ENCODE measurements at places on chromosomes 5 and 9. TPM values are rescaled to one million over a fixed set of nuclear protein-coding genes. Genes with fewer than 3 reads are reported as not detected.

GRCh38 chr5:36145311-36145710 is 6.4 kb downstream of the LMBRD2 start:
- H3K36me3 ChIP-seq: peaks cover 13% of the 10 kb centered on the region
- DNase-seq: no peak
- H3K27ac ChIP-seq: no peak overlapping the region
- H3K4me3 ChIP-seq: no peak overlapping the region
- H3K27me3 ChIP-seq: no peaks in the 10 kb centered on the region

DNA sequence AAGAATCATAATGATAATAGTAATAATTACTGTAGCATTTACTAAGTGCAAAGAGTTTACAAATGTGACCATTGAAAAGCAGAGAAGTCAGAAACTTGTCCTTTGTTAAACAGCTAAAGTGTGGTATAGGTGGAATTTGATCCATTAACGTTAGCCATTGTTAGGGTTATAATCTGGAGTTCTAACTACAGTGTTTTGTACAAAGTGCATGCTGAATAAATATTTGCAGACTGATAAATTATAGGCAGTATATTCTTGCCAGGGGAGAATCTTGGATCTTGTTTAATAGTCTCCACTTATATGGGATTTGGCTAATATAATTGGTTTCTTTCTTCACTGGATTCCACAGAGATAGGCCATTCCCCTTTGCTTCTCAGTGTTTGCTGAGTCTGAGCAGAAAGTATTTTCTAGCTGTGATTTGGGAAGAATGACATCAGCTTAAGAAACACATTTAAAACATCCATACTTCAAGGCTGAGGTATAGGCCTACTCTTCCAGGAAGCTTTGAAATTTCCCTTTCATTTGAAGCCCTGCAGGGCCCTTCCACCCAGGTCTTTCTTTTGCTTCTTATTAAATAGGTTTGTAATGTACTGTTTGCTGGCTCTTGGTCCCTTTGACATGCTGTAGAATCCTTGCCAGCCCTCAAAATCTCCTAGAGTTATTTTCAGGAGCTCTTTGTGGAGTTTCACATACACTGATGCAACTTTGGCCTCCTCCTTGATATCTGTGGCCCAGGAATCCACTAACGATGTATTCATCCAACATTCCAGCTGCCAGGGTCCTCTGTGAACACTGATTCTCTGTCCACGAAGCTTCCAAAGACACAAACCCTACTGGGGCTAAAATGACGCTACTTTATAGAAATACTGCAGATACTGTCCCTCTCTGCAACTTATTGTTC is 51.4 kb downstream of the ATP10B start:
- no peak overlapping the region for H3K4me3 ChIP-seq
- no peaks in the 10 kb centered on the region for H3K36me3 ChIP-seq
- H3K27me3 ChIP-seq: no peaks in the 10 kb centered on the region
- no peaks in the 10 kb centered on the region for H3K4me1 ChIP-seq

DNA sequence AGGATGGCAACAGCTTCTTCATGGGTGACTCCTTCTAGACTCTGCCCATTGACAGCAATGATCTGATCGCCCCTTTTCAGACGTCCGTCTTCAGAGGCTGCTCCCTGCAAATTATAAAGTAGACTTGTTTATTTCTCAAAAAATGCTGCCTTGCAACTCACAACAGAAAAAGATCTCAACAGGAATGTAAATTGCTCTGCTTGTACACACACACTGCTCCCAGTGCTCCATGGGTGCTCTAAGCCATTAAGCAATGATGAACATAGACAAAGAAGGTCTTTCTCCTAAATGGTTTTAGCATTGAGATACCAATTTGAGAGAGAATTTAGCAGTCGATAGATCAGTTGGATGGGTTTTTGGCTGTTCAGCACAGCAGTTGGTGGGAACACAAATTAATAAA is 172.5 kb downstream of the MPDZ start:
- no peaks in the 10 kb centered on the region for H3K27me3 ChIP-seq
- H3K27ac ChIP-seq: no peak overlapping the region
- no peaks in the 10 kb centered on the region for H3K36me3 ChIP-seq
- DNase-seq: no peak
- no peak overlapping the region for H3K4me3 ChIP-seq

GRCh38 chr9:83655433-83655832 is 32.5 kb downstream of the IDNK start:
- H3K4me1 ChIP-seq: peaks cover 17% of the 10 kb centered on the region
- no peak for DNase-seq
- no peak overlapping the region for H3K4me3 ChIP-seq
- H3K27ac ChIP-seq: no peak overlapping the region

DNA sequence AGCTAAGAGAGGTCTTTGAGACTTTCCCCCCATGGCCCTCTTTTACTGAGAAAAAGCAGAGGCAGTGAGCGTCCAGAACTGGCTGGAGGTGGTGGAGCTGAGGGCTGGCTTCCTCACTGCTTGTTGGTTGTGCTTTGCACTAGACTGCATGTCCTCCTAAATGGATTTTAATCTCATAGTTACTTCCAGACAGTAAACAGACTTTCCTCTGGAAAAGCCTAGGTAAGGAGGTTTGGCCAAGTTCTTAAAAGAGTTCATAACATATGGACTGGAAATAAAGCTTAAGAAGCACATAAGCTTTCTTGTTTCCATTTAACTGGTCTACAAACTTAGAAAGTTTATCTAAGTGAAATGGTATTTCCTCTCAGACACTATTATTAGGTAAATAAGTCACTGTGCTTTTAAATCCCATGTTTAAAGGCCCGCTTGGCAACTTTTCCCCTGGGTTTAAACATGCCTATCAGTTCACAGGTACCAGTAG is 2.0 kb downstream of the ASPN start:
- H3K36me3 ChIP-seq: no peaks in the 10 kb centered on the region
- H3K4me3 ChIP-seq: no peak overlapping the region
- no peaks in the 10 kb centered on the region for H3K27me3 ChIP-seq
- peaks cover 5% of the 10 kb centered on the region for H3K4me1 ChIP-seq
- H3K27ac ChIP-seq: no peak overlapping the region
- DNase-seq: no peak

DNA sequence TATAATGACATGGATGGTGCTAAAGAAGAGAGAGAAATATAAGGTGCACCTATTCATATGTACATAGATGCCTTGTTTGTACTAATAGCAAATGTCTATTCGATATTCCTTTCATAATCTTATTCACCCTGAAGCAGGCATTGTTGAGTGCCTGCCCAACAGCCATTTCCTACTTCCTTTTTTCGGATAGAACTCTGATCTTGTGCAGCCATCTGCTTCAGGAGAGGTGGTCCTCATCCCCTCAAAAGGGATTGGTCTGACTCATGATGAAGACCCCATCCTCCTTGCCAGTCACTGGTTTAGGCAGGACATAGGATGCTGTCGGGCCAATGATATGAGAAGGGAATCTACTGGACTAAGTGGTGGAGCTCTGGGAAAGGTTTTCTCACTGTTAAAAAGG is 8.4 kb upstream of the RANBP3L start:
- peaks cover 9% of the 10 kb centered on the region for H3K27me3 ChIP-seq
- no peak overlapping the region for H3K4me3 ChIP-seq
- no peak overlapping the region for H3K27ac ChIP-seq
- no peak for DNase-seq
- no peaks in the 10 kb centered on the region for H3K4me1 ChIP-seq

DNA sequence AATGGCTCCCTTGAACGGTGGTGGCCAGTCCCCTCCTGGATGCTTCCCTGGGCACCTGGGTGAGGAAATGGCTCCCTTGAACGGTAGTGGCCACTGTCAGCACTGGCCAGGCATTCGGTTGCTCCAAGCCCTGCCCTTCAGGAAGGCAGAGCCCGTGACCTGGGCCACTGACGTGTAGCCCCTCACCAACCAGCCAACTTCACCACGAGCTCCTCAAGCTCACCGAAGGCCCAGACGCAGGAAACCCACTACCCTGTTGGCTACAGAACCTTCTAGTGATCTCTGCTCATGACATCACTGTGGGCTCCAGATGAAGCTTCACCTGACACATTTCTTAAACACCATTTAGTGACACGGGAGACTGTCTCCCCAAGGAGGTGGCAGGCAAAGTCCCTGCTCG is 9.2 kb downstream of the SLC6A3 start:
- H3K4me3 ChIP-seq: no peak overlapping the region
- DNase-seq: no peak
- H3K36me3 ChIP-seq: no peaks in the 10 kb centered on the region
- peaks cover 15% of the 10 kb centered on the region for H3K27me3 ChIP-seq
- H3K27ac ChIP-seq: no peak overlapping the region
- no peaks in the 10 kb centered on the region for H3K4me1 ChIP-seq

GRCh38 chr5:55421074-55421529 is 113.3 kb downstream of the MTREX start:
- no peaks in the 10 kb centered on the region for H3K27me3 ChIP-seq
- H3K36me3 ChIP-seq: peaks cover 68% of the 10 kb centered on the region
- DNase-seq: peak; percentile 45
- no peak overlapping the region for H3K27ac ChIP-seq

- H3K27ac ChIP-seq: no peak overlapping the region
- H3K4me1 ChIP-seq: no peaks in the 10 kb centered on the region
- H3K27me3 ChIP-seq: no peaks in the 10 kb centered on the region
- no peaks in the 10 kb centered on the region for H3K36me3 ChIP-seq
These were observed 16.6 kb upstream of the ELAVL2 start for GRCh38 chr9:23842565-23843129.

- peaks cover 9% of the 10 kb centered on the region for H3K27me3 ChIP-seq
- no peak for DNase-seq
- H3K27ac ChIP-seq: peak overlapping the region; percentile 5
- H3K4me3 ChIP-seq: no peak overlapping the region
- H3K36me3 ChIP-seq: no peaks in the 10 kb centered on the region
These were observed 13.5 kb downstream of the GFPT2 start for GRCh38 chr5:180339583-180340183.

- H3K4me3 ChIP-seq: no peak overlapping the region
- H3K27ac ChIP-seq: no peak overlapping the region
- H3K4me1 ChIP-seq: no peaks in the 10 kb centered on the region
- DNase-seq: no peak
- no peaks in the 10 kb centered on the region for H3K36me3 ChIP-seq
These were observed 468.7 kb downstream of the SPATA31D1 start for GRCh38 chr9:82457298-82457697.

GRCh38 chr9:132283863-132284262 is 70.9 kb downstream of the SETX start:
- H3K27me3 ChIP-seq: no peaks in the 10 kb centered on the region
- no peak for DNase-seq
- H3K27ac ChIP-seq: peak overlapping the region; percentile 61
- peaks cover 13% of the 10 kb centered on the region for H3K4me1 ChIP-seq

- H3K4me1 ChIP-seq: peaks cover under 1% of the 10 kb centered on the region
- no peak overlapping the region for H3K27ac ChIP-seq
- no peaks in the 10 kb centered on the region for H3K27me3 ChIP-seq
These were observed 25.9 kb upstream of the SUB1 start for GRCh38 chr5:32559411-32559810.

- H3K4me1 ChIP-seq: no peaks in the 10 kb centered on the region
- H3K4me3 ChIP-seq: no peak overlapping the region
- no peak for DNase-seq
- no peak overlapping the region for H3K27ac ChIP-seq
- H3K36me3 ChIP-seq: no peaks in the 10 kb centered on the region
These were observed 10.3 kb upstream of the FST start for GRCh38 chr5:53469946-53470687.

GRCh38 chr9:20209391-20210340 is 412.6 kb downstream of the MLLT3 start:
- DNase-seq: peak; percentile 77
- H3K27ac ChIP-seq: peak overlapping the region; percentile 84
- H3K4me1 ChIP-seq: peaks cover 25% of the 10 kb centered on the region

DNA sequence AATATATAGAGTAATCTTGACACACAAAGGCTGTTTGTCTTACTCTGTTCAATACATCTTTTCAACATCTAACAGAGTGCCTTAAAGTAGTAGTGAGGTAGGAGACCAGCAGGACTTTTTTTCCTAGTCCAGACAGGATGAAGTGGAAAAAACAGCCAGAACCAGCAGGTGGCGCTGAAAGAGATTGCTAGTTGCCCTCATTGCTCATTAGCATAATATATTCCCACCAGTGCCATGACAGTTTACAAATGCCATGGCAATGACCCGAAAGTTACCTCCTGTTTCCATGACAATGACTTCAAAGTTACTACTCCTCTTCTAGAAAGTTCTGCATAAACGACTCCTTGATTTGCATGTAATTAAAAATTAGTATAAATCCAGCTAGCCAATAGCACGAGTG is 387.4 kb downstream of the ACTL7B start:
- peak; percentile 64 for DNase-seq
- H3K27me3 ChIP-seq: no peaks in the 10 kb centered on the region
- H3K36me3 ChIP-seq: no peaks in the 10 kb centered on the region
- H3K27ac ChIP-seq: no peak overlapping the region
- no peaks in the 10 kb centered on the region for H3K4me1 ChIP-seq

- no peak overlapping the region for H3K27ac ChIP-seq
- no peak overlapping the region for H3K4me3 ChIP-seq
- DNase-seq: no peak
- no peaks in the 10 kb centered on the region for H3K27me3 ChIP-seq
- peaks cover 64% of the 10 kb centered on the region for H3K36me3 ChIP-seq
These were observed 13.8 kb upstream of the IL7R start for GRCh38 chr5:35842856-35843255.

GRCh38 chr5:150989695-150990094 is 30.7 kb upstream of the GPX3 start:
- no peaks in the 10 kb centered on the region for H3K4me1 ChIP-seq
- H3K27ac ChIP-seq: no peak overlapping the region
- H3K27me3 ChIP-seq: no peaks in the 10 kb centered on the region
- no peak overlapping the region for H3K4me3 ChIP-seq

DNA sequence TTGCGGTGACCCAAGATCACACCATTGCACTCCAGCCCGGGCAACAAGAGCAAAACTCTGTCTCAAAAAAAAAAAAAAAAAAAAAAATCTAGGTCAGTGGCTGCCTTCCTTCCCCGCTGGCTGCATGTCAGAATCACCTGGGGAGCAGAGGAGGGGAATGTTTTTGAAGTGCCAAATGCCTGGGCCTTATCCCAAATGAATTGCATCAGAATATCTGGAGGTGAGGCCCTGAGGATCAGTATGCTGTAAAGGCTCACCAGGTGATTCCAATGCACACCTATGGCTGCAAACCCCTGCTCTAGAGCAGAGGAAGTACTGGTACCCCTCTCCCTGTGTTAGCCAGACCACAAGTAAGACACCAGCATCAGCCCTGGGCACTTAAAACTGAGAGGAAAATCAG is 44.7 kb upstream of the GABRP start:
- H3K27me3 ChIP-seq: peaks cover 24% of the 10 kb centered on the region
- no peak for DNase-seq
- no peaks in the 10 kb centered on the region for H3K36me3 ChIP-seq
- H3K27ac ChIP-seq: no peak overlapping the region
- no peaks in the 10 kb centered on the region for H3K4me1 ChIP-seq

HCN1 gene
- not detected for total RNA-seq

SHROOM1 gene
- total RNA-seq: 0.63 TPM

PPP3R2 gene
- total RNA-seq: not detected

FAT2 gene
- total RNA-seq: not detected

ENDOG gene
- 9.3 TPM for total RNA-seq

PTGR1 gene
- total RNA-seq: 4.7 TPM

IFNA13 gene
- total RNA-seq: not detected

TMC1 gene
- total RNA-seq: not detected

SLIT3 gene
- 5.4 TPM for total RNA-seq

NOTCH1 gene
- total RNA-seq: 70.0 TPM

KCNV2 gene
- total RNA-seq: not detected

SOWAHA gene
- not detected for total RNA-seq

Data from activated CD4-positive, alpha-beta T cell treated with anti-CD3 and anti-CD28 coated beads for 36 hours (primary cell).